Astrocyte (in vitro differentiated cells and primary cell): ENCODE measurements at places on chromosomes 7 and 10.

DNA sequence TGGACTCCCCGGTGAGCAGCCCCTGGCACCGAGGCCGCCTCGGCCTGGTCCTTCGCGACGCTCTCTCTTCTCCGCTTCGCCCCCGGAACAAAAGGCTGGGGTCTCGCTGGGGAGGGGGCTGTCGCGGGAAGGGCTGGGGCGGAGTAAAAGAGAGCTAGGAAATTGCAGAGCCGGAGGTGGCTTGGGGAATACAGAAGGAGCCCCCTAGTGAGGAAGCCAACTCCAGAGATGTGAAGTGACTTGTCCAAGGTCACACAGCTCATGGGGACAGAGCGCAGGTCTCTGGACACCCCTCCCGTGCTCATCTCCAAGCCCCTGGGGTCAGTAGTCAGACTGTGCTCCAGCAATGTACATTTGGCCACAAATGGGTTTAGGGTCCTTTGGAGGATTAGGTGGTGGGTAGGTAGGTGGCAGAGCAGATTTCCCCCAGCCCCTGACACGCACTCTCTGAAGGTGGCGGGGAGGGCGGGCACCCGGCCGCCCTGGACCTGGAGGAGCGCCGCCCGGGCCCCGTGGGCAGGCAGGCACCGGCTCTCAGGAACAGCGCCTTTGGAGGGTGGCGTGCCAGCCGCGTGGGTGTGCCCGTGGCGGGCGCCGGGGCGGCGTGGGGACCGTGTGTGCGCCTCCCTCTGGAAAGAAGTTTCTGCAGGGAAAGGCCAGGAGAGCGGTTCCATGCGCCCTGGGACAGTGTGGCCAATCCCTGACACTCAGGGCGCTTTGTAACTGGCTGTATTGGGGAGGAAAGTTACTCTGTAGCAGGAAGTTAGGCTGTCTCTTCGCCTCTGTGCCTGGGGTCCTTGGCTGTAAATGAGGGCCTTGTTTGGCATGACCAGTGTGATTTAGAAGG is 910 bp downstream of the WIPF3 start:
- DNase-seq = no peak

- peak; percentile 49 for DNase-seq
Measured at GRCh38 chr10:90911133-90912051, 9.5 kb downstream of the ANKRD1 start.

- DNase-seq = peak; percentile 12
Measured at GRCh38 chr7:24574386-24574785, 1.1 kb downstream of the PALS2 start.

GRCh38 chr7:64868499-64868898 is 34.6 kb upstream of the ZNF273 start:
- no peak for DNase-seq

- DNase-seq = no peak
Measured at GRCh38 chr10:121797490-121797889, 130.3 kb downstream of the ATE1 start.

- DNase-seq = peak; percentile 84
Measured at GRCh38 chr7:27917774-27918314, 177.9 kb downstream of the TAX1BP1 start.
